Stimulated activated effector memory CD8-positive, alpha-beta T cell treated with anti-CD3 and anti-CD28 coated beads, Interleukin-12 subunit alpha, Interleukin-12 subunit beta, amount 100 ng/mL, for 72 hours (primary cell): ENCODE measurements at places on chromosomes 5 and 9.

GRCh38 chr5:8871446-8871845 lies 674.4 kb downstream of the SEMA5A start:
- DNase-seq = no peak

DNA sequence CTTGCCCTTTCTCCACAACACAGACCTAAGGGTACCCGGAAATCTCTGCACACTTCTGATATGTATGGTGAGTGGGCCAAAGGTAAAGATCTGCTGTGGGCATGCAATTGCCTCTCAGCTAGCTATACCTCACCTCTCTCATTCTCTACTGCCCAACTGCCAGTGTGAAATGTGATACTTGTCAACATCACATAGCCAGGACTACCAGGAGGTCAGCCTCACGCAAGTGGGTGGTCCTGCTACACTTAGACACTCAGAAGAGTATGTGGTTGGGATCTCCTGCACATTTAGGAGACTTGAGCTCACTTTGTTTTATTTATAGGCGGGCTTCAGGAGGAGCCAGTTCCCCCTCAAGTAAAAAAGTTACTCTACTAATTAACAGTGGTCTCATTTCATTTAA lies 88.0 kb upstream of the MAN2A1 start:
- DNase-seq = no peak

GRCh38 chr5:179815491-179816249 lies 5.0 kb upstream of the SQSTM1 start:
- DNase-seq = no peak

- DNase-seq = no peak
These were observed 4.2 kb upstream of the SEMA4D start for GRCh38 chr9:89502038-89502601.

GRCh38 chr5:91142819-91143218 lies 240.3 kb downstream of the ARRDC3 start:
- DNase-seq = no peak

- DNase-seq = no peak
These were observed 443.0 kb downstream of the ACTL7B start for GRCh38 chr9:108412755-108413154.

GRCh38 chr9:87342743-87343142 lies 154.9 kb upstream of the DAPK1 start:
- no peak for DNase-seq

GRCh38 chr9:98516205-98516896 lies 192.4 kb downstream of the GABBR2 start:
- DNase-seq = no peak

DNA sequence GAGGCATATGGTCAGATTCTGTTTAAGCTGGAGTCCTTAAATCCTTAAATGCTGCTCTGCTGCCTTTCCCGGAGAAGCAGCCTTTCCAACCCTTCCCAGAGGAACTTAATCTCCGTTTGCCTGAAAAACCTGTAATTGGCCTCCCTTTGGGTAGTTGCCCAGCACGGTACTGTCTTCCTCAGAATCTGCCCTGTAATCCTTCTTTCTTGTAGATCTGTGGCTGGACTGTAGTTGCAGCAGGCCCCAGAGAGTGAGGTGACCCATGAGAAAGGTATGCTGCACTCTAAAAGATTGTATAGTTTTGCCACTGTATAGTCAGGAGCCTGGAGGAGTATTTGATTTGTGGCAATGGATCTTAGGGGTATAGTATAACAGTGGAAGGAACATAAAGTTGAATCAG lies 11.7 kb downstream of the SPIN1 start:
- DNase-seq = no peak

- DNase-seq = no peak
These were observed 8.0 kb upstream of the HABP4 start for GRCh38 chr9:96441798-96442445.

GRCh38 chr5:57505272-57506200 lies 22.9 kb upstream of the ACTBL2 start:
- no peak for DNase-seq

DNA sequence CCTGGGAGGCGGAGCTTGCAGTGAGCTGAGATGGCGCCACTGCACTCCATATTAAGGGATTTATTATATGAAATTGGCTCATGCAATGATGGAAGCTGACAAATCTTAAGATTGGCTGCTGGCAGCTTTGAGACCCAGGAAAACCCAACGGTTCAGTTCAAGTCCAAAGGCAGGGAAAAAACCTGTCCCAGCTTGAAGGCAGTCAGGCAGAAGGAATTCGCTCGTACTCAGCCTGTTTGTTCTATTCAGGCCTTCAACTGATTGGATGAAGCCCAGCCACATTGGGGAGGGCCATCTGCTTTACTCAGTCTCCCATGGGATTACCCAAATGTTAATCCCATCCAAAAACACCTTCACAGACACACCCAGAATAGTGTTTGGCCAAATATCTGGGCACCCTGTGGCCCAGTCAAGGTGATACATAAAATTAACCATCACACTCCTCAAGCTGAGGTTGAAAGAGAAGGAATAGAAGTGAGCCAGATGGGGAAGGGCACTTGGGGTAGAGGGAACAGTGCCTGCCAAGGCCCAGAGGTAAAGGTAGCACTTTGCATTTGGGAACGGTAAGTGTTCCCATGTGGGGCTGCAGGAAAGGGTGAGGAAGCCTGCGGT lies 8.5 kb upstream of the ORM1 start:
- no peak for DNase-seq

- no peak for DNase-seq
These were observed 316.1 kb downstream of the IRX1 start for GRCh38 chr5:3911773-3912172.

- no peak for DNase-seq
These were observed 177.9 kb upstream of the MAP3K1 start for GRCh38 chr5:56637321-56637920.

DNA sequence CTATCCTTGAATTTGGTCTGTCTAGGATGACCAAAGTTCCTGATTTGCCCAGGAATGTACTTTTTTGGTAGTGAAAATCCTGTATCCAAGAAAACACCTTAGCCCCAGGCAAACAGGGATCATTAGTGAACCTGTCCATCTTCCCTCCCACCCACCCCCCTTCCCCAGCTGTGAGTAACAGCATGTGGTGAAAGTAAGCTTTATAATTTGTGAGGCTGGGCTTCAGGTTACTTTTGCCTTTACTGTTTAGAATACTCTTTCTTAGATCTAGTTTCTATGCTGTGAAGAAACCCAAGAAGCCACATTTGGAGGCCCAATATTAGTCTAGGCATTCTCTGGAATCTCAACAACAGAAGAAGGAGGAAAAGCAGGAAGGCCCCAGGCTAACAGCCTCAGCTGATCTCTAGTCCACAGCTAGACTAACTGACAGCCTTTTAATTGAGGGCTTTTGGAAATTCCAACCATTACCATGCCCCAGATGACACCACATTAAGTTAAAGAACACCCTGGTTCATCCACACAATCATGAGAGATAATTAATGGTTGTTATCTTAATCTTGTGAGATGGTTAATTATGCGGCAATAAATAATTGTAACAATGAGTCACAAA lies 703.0 kb upstream of the NUDT12 start:
- DNase-seq = no peak

DNA sequence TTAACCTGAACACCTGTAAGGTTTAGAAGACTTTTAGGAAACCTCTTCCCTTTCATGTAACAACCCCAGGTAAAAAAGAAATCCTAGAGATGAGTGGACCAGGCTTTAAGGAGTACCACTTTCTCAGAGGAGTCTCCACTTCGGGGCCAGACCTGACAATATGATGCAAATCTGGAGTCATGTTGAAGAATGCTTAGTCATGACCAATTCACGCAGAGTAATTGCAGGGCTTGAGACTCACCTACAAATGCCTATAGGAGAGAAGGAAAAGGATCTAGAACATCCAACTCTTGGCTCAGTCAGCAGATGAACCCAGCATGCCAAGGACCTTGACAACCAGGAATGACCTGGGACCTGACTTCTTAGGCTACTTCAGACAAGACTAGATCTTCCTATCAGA lies 235.4 kb downstream of the DOCK8 start:
- no peak for DNase-seq

- DNase-seq = no peak
These were observed 8.7 kb downstream of the GALNT10 start for GRCh38 chr5:154199263-154199662.

GRCh38 chr5:76522103-76522935 lies 100.9 kb downstream of the F2RL2 start:
- DNase-seq = no peak

- DNase-seq = no peak
These were observed 234.6 kb downstream of the PARP8 start for GRCh38 chr5:50900952-50901510.

DNA sequence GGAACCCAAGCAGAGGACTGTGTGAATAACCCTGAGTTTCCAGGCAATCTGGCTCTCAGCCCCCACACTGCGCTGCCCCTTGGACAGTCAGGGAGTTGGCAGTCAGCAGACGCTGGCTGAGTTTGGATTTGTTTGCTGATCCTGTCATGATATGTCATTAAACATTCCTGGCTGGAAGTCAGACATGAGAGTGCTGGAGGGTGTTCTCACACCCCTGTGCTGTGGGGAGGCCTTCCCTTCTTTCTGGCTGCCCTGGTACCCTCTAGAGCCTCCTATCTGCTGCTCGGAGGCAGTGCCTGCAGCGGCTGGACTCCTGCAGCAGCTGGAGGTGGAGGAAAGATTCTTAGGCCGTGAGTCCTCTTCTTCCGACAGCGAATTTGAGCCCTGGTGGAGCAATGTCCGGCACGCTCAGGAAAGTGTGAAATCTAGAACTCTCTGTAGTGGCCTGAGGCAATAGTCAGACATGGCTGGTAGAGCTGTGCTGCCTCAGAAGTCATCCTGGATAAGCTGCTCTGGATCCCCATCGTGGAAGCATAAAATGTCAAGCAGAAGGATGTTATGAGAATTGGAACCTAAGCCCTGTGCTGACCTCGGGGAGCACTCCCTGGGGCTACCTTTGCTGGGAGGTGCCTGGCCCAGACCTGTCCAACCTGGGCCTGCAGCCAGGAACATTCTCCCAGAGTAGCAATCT lies 72.0 kb downstream of the PDE8B start:
- DNase-seq = no peak

DNA sequence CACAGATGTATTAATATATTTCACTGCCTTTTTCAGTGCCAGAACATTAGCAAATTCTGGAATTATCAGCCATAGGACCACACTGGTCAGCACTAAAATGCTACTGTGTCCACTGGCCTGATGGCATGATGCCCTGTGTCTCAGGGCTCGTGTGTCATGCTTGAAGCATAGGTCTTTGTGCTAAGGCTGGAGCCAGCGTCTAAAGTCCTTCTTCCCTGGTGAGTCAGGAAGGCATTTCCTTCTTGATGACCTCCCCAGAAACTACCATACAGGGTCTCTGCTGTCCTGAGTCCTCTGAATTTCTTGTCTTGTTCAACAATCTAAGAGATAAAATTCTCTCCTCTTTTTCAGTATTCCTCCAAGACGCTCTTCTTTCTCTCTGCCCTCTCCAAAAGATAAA lies 489.9 kb downstream of the PSAT1 start:
- no peak for DNase-seq

DNA sequence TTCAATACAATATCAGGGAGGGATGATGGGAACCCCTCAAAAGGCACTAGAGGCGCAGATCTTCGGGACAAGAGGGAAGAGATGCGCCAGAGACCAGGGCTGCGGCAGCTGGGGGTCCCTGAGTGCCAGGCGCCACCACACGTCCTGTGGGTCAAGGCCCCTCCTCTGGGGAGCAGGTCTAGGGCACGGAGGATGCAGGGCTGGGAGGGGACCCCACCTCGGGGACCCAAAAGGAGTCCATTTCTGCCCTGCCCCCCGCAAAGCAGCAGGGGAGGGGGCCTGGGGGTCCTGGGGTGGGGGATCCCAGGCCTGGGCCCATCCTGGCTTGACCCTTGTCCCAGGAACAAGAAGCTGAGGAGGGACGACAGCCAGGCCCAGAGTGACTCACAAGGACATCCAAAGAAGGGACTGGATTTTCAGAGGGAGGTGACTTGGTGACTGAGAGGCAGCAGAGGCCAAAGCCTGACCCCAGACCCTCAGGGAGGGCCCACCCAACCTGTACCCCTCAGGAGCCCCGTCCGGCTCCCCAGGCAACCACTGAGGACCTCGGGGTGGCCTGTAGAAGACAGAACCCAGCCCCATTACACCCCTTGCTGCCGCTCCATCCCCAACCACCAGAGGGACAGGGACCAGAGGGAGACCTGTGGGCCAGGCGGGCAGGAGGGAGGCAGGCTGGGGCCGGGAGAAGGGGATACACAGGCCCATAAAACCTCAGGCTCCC lies 54.2 kb downstream of the LRSAM1 start:
- peak; percentile 24 for DNase-seq

DNA sequence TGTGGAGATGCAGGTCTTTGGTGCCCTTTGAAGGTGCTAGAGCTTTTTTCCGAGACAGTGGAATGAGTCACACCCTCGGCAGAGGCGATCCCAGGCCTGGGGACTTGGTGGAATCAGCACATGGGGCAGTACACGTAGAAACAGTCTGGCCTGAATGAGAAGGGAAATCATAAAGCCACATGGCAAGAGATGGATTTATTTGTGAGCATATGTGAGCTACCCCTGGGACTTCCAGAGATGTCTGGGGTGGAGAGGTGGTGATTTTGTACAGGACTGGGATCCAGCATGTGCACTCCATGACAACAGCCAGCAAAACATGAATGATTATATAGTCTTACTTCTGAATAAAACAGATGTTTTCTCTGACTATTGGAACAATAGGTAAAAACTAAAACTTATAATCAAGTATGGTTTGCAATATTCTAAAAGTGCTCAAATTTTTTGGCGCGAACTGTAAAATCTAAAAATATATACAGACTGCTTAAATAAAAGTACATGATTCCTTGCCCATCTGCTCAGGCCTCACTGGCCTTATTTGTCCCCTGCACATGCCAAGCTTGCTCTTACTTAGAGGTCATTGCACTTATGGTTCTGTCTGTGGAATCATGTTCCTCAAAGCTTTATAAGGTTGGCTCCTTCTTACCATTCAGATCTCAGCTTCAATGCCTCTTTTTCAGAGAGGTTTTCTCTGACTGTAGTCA lies 54.7 kb upstream of the SMARCA2 start:
- DNase-seq = no peak

DNA sequence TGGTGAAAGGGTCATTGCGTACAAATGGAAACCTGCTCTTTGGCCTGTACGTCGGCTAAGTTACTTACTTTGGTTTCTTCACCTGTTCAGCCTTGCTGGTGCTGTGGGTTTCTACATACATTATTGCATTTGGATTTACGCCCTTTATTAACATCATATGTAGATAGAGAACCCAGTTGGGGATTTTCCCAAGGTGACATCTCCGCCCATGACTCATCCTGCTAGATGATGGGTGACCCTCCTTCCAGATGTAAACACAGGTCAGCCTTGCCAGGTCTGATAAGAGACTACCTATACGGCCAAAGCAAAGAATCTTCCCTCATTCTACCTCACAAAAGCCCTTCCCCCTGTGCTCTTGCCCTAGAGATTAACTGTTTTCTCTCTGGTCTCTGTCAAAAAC lies 360.9 kb downstream of the KDM4C start:
- no peak for DNase-seq

GRCh38 chr5:149740866-149741459 lies 10.9 kb downstream of the PPARGC1B start:
- DNase-seq = no peak

DNA sequence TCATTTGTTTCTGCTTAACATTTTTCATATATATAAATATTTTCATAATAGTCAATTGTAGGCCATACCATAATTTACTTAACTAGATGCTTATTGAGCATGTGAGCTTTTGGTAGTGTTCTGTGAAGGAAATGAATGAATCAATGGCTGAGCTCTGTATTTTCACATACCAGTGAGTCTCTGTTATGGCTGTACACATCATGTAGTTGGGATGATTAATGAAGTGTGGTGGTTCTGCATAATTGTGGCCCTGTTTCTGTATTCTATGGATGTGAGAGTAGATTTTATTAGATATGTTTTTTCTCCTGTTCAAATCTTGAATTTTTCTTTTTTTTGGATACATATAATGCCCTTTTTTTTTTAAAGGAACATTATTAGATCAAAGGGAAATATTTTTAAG lies 56.2 kb downstream of the CTNNA1 start:
- no peak for DNase-seq
